Activated effector memory CD4-positive, alpha-beta T cell treated with anti-CD3 and anti-CD28 coated beads, Interleukin-2, amount 50 U/mL, for 16 hours (primary cell): ENCODE measurements at places on chromosomes 1 and 21.

DNA sequence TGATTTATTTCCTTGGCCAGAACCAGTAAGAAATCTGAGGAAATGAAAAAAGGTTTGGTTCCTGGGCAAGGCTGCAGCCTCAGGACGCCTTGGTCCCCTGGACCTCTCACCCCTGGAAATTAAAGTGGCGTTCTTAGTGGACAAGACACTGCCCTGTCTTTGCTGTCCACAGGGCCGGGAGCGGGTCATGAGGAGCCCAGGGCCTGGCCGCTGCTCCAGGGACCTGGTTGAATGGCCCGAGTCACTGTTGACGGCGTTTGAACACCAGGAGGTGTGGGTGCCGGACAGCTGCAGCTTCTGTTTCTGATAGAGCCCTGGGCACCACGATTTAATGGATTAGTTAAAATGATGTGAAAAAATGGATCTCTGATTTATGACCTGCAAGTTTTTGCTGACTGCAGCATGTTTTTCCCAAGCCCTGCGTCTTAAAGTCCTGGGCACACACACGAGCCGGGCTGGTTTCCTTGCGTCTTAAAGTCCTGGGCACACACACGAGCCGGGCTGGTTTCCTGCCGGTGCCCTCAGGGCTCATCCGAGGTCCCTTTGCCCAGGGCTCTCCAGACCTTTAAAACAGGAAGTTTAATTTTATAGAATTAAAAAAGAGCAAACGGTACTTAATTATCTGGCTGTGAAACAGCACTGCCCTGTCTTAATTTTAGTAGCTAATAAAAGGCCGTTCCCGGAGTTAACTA lies 74.1 kb upstream of the ACTRT2 start:
- no peak for DNase-seq

- no peak for DNase-seq
These were observed 35.9 kb upstream of the CCSAP start for GRCh38 chr1:229378586-229379367.

GRCh38 chr1:108089477-108089876 lies 110.7 kb downstream of the SLC25A24 start:
- DNase-seq = no peak

GRCh38 chr1:226061841-226062557 lies 517 bp upstream of the H3-3A start:
- peak; percentile 82 for DNase-seq

DNA sequence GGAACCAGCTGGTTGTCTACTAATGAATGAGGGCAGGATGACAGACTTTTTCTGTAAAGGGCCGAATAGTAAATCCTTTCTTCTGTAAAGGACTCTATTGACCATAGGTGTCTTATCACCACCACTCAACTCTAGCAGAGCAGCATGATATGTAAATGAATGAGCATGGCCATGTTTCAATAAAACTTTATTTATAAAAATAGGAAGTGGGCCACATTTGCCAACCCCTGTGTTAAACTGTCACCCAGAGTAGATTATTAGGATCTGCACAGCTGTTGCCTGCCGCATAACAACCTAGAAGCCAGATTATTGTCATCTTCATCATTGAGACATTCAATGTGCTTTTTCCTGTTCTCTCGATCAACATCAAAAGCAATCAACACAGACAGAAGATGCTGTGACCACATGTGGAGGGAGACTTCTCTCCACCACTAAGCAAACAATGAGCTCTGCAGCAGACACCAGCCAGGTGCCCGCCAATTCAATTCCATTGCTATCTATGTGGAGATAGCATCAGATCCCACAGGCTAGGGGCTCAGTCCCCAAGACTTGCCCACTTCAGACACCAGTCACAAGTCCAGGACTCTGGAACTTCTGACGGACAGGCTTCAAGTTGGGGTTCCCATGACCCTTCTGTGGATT lies 6.8 kb upstream of the EFHD2 start:
- no peak for DNase-seq

- DNase-seq = no peak
These were observed 10.3 kb downstream of the LIX1L start for GRCh38 chr1:145947551-145947950.

GRCh38 chr1:163673759-163674151 lies 352.0 kb downstream of the NUF2 start:
- no peak for DNase-seq

- DNase-seq = no peak
These were observed 6.6 kb downstream of the SDC3 start for GRCh38 chr1:30901798-30902581.

DNA sequence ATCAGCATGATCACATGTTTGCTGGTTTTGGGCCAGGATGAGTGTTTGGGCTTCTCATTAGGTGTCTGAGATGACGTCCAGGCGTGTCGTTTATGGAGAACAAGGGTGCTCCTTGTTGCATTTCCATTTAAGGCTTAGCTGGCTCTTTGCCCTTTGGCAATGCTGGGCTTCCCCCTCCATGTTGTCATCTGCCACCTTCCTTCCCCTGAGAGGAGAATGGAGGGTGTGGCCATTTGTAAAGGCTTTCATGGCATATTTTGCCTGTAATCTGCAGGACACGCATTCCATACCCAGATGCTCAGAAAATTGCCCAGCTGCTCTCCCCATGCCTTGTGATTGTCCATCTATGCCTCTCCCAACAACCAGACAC lies 27.7 kb downstream of the PKP1 start:
- no peak for DNase-seq

DNA sequence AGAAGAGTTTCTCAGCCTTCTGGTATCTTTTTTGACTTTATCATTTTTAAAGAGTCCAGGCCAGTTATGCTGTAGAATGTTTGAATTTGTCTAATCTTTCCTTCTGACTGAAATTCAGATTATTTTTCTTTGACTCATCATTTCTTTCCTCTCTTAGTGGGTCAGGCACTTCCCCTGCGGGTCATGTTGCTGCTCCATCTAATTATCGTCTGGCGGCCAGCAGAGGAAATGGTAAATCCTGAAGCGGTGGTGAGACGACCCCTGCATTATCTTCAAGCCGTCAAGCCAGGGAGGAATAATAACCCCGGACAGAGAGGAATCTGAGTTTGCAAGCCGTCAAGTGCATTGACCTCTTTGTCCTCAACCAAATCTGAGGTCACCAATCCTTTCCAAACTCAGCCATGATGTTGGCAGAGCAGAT lies 102.1 kb downstream of the ADSS2 start:
- DNase-seq = no peak

GRCh38 chr1:157968946-157969345 lies 24.5 kb upstream of the KIRREL1 start:
- no peak for DNase-seq

GRCh38 chr1:41618066-41618825 lies 133.8 kb upstream of the EDN2 start:
- no peak for DNase-seq

- DNase-seq = no peak
These were observed 17.1 kb downstream of the OSCP1 start for GRCh38 chr1:36433102-36433501.

- no peak for DNase-seq
These were observed 115.0 kb downstream of the SYF2 start for GRCh38 chr1:25117233-25117823.
